Bronchus fibroblast of lung (primary cell): ENCODE measurements at places on chromosomes 4 and X. TPM values are rescaled to one million over a fixed set of nuclear protein-coding genes. Genes with fewer than 3 reads are reported as not detected.

Gene SMIM31
- total RNA-seq = not detected in 2 replicates

Gene AGA
- total RNA-seq = 38.3 and 39.8 TPM in 2 replicates

Gene AFP
- total RNA-seq = 1.9 and 2.5 TPM in 2 replicates

Gene FATE1
- not detected in 2 replicates for total RNA-seq

Gene HPSE
- 0.59 and 1.0 TPM in 2 replicates for total RNA-seq

Gene ZAR1
- total RNA-seq = not detected in 2 replicates

Gene DNAJB14
- 11.8 and 17.2 TPM in 2 replicates for total RNA-seq

Gene NXF2
- total RNA-seq = not detected in 2 replicates

Gene ADH7
- not detected in 2 replicates for total RNA-seq

Gene MYOZ2
- not detected in 2 replicates for total RNA-seq

Gene GRPR
- total RNA-seq = under 0.01 TPM in 2 replicates

Gene UNC5C
- 2.9 and 3.4 TPM in 2 replicates for total RNA-seq
